Esophagus muscularis mucosa (tissue), 4 donors: ENCODE measurements at places on chromosomes 5 and 9.

DNA sequence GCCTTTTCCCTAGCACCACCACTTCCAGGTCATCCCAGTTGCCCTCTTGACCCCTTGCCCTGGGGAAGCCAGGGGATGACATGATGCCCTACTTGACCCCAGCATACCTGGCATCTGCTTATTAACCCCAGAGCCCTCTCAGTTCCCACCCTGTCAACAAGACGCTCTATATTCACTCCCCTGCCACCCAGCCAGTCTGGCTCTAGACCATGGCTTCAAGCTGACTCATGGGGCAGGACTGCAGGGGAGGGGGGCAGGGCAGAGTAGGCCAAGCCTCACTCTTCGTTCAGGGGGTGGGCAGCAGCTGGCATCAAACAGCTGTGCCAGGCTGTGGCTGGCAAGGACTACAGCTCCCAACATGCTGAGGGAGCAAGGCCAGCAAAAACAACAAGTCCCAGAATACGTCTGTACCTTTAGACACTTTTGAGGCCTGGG, 5.3 kb downstream of the ATOSB start:
- DNase-seq: no peak

GRCh38 chr9:72428329-72428728, 63.3 kb upstream of the ZFAND5 start:
- DNase-seq: no peak

DNA sequence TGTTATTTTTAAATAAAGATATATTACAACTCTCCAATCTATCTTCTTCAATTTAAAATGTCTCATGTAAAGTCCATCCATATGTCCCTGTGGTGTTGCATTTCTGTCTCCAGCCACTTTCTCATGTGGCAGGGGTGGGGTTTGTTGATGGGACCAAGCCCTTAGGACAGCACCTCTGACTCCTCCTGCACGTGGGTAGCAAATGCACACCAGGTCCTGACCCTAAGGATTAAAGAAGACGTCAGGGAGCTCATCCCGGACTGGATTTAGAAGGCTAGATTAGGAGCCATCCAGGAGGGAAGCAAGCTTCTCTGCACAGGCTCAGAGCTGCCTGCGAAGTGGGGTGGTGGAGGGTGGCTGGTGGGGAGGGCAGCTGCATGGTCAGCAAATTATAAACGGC, 38.9 kb upstream of the FAM120AOS start:
- DNase-seq: no peak

- DNase-seq: no peak
Observed at GRCh38 chr5:6759401-6759800, 46.2 kb downstream of the TENT4A start.

GRCh38 chr9:38018958-38019602, 49.9 kb downstream of the SHB start:
- DNase-seq: no peak
